Pancreas (tissue), 10 donors: ENCODE measurements at places on chromosomes 5 and 9. TPM values are rescaled to one million over a fixed set of nuclear protein-coding genes. Genes with fewer than 3 reads are reported as not detected.

GRCh38 chr5:160799184-160799583 lies 52.8 kb downstream of the ATP10B start:
- DNase-seq, result no peak

DNA sequence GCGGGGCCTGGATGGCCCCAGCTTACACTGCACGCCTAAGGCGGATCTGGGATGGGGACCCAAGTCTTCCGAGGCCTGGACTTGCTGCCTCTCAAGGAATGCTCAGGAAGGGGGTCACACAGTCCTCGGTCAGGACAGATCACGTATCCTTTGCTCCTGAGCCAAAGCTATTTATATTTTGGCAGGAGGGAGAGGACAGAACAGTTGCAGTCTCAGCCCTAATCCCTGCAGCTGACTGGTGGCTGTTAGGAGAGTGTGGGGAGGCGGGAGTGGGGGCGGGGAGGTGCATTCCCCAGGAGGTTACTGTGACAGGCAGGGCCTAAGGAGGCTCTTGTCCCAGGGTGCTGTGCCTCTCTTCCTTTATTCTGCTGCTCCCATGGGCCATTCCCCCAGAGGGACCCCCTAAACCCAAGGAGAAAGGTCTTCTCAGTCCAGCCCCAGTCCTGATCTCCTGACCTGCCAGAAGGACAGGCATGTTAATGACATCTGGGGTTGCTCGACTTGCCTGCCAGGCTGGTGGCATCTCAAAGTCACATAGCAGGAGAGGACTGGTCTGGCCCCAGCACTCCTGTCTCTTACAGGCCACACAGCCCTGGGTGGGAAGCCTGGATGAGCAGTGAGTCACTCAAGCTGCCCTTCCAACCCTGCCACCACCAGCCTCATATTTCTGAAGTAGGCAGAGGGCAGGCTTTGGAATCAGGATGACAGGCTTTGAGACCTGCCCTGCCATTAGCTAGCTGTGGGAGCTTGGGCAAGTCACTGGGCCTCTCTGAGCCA lies 51.9 kb downstream of the COL27A1 start:
- no peak for DNase-seq

DNA sequence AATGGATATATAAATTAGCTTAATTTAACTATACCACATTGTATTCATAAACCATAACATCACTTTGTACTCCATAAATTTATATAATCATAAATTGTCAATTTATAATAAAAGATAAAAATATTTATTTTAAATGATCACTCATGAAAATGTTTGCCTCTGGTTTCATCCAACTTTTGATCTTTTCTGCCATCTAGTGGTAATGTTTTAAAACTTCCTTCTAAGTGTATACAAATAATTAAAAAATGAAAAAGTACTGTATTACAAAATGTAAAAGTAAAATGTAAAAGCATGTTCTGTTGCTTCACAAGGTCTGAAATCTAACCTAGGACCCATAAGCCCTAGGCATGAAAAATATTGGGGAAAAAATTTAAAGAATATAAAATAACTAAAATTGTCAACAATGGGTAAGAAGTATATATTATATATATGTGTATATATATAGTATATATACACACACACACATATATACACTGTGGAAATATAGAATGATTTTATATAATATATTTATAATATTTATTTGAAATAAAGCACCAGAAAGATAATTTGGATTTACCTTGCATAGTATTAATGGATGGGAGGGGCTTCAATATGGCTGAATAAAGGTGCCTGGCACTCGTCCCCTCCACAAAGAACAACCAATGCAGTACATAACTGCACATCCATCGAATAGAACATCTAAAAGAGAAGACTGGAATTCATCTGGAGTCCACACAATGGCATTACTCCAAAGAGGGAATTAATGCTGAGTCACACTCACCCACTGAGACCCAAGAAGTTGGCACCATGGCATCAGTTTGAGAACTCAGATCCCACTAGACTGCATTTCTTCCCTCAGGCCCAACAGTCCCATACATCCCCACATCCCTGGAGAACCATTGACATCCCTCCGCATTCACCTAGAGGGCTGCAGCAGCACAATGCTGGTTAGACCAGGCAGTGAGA lies 32.5 kb downstream of the ANXA1 start:
- DNase-seq, result no peak

DNA sequence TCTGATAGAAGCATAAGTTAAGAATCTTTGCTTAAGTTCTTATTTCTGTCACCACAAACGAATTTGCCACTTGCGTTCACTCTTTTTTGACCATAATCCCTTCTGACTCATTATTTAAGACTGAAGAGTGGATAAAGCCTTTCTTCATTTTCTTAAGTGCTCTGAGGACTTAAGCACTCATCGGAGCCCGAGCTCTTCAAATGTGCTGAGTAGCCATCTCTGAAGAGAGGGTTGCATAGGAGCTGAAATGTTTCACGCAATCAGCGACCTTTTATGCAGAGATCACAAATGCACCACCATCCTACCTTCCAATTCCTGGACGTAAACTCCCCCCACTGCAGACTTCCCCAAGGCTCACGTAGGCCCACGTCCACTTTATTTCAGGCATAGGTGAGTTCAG lies 699.2 kb downstream of the IRX1 start:
- no peak for DNase-seq

DNA sequence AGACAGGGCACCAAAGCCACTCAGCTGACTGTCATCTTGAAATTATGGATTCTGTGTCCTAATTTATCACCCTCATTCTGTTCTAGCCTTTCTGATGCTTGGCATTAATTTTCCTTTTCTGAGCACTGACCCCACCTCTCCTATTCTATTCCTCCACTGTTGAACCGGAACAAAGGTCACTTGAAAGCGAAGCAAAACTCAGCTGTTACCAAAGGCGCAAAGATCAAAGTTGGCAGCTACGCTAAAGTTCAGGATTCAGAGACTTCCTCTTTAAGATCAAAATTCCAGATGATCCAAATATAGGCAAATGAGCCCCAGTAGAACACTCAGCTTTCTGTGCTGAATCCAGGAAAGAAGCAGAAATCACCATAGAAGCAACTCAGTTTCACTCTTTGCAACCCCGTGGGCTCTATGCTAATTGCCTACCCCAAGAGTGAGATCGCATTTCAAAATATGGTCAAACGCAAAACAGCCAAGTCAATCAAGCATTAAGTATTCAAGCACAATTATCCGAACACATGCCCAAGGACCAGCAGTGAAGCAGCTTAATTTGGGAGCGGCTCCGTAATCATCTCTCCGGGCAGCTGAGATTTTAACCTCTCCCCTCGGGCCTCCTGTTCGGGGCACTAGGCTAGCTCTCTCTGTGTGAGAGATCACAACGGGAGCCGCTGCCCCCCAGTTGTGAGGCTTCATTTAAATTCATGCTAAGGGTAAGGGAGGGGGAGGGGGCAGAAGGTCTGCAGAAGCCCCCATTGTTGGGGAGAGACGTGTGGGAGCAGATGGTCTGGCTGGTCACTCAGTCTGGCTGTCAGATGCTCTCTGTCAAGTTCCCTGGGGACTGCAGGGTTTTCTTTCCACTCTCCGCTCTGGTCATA lies 288.6 kb downstream of the ELAVL2 start:
- DNase-seq, result no peak

GRCh38 chr5:160635046-160635445 lies 213.4 kb downstream of the PTTG1 start:
- DNase-seq, result no peak

- peak; percentile 88 for DNase-seq
Measured at GRCh38 chr5:38613992-38614836, 57.8 kb upstream of the LIFR start.

GRCh38 chr5:135890867-135891266 lies 4.8 kb downstream of the IL9 start:
- no peak for DNase-seq

DNA sequence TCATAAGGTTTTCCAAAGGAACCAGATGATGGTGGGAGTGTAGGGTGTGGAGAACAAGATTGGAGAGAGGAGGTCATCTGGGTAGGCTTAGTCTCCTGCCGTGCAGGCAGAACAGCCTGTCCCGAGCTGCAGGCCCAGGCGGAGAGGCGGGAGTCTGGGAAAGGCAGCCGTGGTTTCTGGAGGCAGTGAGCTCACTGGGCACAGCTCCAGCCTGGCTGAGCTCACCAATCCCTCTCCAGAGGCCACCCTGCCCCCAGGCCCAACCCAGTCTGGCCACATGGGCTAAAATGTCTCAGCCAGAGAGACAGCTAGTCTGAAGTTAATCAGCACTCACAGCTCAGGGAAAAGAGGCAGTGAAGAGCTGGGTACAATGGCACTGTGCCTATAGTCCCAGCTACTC lies 12.3 kb downstream of the P4HA2 start:
- peak; percentile 95 for DNase-seq

DNA sequence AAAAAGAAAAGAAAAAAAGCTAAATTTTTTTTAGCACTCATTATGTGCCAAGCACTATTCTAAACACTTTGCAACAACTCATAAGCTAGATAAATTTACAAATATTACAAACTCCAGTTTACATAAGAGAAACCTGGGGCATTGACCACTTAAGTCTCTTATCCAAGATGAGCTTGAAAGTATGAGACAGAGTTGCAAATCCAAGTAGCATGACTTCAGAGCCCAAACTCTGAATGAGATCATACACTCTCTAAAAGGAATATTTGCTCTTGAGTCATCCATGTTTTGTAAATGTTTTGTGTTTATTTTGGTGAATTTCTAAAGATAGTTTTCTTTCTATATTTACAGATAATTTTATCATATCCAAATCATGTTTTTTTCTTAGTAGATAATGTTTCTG lies 4.0 kb upstream of the SHOC1 start:
- no peak for DNase-seq

Gene SHROOM1
- total RNA-seq, result 11.5 TPM

DNA sequence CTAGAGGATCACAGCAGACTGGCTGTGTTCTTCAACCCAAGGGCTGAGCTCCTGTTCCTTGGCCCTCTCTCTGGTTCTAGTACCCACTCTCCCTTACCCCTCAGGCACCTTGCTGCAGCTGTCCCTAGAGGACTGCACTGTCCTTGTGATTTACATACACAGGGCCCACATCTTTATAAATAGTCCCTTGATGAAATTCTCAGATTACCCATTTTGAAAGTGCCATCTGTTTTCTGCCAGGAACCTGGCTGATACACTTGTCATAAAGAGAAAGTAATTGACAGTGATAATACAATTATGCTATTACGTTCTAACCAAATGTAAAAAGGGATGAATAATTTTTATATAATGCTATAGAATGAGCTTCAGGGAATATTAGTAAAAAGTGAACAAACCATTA lies 16.5 kb upstream of the SPARC start:
- no peak for DNase-seq

Gene SLC6A3
- not detected for total RNA-seq

DNA sequence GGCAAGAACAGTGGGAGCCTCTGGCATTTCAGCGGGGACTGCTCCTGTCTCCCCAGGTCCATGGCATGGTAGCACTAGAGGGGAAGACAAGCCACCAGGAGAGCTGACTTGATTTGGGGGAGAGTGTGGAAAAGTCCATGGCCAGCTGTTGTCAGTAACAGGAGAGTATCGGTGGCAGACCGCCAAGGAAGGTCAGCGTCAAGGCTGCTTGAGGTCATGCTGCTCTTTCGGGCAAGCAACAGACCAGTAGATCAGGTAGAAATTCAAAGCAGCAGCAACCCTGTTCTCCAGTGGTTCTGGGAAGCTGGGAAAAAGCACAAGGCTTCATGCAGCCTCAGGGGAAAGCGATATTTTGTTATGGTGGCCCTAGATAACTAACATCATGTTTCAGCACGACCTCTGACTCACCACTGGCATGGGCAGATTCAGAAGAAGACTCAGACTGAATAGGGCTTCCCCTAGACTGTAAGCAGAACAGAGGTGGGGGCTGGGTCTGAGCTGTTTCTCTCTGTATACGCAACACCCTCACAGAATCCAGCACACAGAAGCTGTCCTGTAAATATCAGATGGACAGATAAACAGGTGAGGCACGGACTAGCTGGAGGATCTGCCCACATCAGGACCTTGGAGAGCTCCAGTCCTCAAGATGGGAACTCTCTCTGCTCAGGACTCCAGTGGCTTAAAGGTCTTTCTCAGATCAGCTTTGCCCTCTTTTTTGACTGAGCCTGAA lies 35.2 kb upstream of the PLEKHG4B start:
- no peak for DNase-seq

- DNase-seq, result no peak
Measured at GRCh38 chr5:57561231-57561842, 78.7 kb upstream of the ACTBL2 start.

Gene SETX
- total RNA-seq, result 14.1 TPM

DNA sequence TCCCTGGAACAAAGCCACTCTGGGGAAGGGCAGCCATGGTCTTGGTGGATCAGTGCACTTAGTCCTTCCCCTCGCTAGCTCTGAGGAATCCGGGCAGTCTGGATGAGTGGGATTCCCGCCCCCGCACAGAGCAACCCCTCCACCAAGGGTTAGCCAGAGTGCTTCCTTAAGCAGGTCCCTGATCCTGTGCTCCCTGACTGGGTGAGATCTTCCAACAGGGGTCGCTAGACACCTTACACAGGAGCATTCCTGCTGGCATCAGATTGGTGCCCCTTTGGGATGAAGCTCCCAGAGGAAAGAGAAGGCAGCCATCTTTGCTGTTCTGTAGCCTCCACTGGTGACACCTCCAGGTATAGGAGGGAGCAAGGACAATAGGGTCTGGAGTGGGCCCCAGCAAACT lies 228.8 kb downstream of the AP3B1 start:
- DNase-seq, result no peak

DNA sequence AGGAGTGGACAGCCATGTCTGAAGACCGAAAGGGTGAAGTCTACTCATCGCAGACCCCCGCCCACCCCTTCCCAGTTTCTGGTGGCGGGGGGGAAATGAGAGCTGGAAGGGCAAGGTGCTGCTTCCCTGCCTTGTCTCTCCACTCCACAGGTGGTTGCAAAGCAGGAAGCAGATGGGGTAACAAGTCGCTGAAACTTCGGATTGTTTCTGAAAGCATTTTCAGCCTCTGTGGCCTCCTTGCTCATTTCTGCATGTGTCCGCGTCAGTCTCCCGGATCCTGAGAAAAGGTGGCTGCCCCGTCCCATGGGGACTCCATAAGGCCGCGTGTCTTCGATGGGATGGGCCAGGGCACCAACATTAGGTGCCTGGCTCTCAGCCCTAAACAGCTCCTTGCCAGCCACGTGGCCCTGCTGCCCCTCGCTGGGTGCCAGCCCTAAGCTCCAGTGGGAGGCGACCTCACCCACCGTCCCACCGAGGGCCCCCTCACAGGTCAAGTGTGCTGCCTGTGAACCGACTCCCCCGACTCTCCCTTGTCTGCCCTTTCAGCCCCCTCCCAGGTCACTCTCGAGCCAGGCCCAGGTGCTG lies 971 bp downstream of the PHYKPL start:
- DNase-seq, result no peak

DNA sequence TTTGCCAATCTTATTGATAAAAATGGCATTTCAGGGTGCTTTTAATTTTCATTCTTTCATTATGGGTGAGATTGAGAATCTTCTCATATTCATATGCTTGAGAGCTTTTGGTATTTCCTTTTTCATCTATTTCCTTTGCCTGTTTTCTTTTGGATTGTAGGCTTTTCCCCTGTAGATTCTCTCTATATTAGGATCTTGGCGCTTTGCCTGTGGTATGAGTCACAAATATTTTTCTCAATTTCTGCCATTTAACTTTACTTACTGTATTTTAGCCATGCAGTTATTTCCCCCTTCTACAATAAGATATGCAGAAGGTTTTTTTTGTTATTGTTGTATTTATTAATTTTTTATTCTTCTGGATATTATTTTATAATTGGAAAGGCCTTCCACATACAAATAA lies 21.5 kb upstream of the KLF9 start:
- DNase-seq, result no peak

GRCh38 chr5:144144956-144145751 lies 25.3 kb downstream of the YIPF5 start:
- no peak for DNase-seq
